Endothelial cell (in vitro differentiated cells): ENCODE measurements at places on chromosomes 7 and 10. TPM values are rescaled to one million over a fixed set of nuclear protein-coding genes. Genes with fewer than 3 reads are reported as not detected.

- DNase-seq: no peak
Measured at GRCh38 chr7:22460363-22460988, 39.5 kb downstream of the STEAP1B start.

Gene TFR2
- total RNA-seq: 1.0 TPM

Gene CLCN1
- total RNA-seq: not detected

DNA sequence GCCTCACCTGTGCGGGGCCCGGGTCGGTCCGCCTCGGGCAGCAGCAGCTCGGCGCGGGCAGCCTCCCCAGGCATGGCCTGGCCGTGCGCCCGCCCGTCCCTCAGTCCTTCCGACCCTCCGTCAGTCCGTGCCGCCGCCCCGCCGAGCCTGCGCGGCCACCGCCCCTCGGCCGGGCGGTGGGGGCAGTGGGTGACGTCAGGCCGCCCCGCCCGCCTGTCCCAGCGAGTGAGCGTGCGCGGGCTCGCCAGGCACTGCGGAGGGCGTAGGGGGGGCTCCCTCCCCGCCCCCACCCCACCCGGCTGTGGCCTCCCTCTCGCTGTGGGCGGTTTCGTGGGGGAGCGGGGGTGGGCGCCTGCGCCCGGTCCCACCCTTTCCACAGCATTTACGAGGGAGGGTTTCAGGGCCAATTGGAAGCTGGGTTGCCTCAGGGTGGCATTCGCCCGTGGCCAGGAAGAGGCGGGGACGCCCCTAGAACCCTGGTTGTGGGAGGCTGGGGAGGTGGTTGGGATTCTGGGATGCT is at the start of gene NACAD:
TSS of gene NACAD (minus strand) at position 149 of the 520 bp plus-strand sequence. CDS start at position 74, 75 bp downstream.
- DNase-seq: no peak

DNA sequence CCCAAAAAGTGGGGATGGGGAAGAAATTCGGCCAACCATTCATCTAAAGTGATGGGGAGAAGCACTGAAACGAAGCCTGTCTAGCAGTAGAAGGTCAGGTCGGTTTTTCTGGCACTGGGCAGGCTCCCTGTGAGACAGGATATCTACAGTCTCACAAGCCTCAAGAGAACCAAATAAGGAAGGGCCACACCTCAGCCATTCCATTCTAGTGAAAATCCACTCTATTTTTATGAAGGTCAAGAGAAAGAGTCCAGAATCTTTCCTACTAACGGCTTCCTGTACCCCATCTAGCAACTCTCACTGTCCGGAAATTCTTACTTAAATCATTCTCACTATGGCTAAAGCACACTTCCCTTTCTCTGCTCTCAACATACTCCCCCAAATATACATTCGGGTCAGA is 267.1 kb downstream of the PRPF18 start:
- no peak for DNase-seq

Gene SEC31B
- 13.2 TPM for total RNA-seq

DNA sequence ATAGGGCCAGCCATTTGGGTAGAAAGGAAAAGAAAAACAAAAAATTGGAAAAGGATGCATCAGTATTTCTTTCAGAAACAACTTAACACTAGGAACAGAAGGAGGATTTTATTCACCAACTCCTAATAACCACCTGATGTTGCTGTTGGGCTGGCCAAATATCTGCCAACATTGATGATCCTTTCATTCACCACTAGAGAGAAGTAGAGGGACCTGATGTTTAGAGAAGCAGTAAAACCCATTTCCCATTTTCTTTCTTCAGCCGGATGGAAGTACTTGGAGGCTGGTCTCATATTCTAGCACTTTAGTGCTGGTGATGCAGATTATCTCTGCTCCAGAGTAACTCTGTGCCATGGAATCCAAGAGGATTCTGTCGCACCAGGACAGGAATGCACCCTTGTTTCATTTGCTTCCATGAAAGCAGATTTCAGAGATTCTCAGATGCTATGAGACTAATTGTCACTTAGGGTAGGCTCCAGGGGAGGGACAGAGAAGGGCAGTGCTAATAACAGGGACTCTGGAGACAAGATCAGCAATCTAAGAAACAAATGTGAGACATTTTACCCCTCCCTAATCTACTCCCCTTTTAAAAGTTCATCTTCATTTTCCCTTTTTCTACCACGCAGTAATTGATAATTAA is 3.1 kb downstream of the KLLN start:
- no peak for DNase-seq

Gene MINDY4
- total RNA-seq: 4.7 TPM

DNA sequence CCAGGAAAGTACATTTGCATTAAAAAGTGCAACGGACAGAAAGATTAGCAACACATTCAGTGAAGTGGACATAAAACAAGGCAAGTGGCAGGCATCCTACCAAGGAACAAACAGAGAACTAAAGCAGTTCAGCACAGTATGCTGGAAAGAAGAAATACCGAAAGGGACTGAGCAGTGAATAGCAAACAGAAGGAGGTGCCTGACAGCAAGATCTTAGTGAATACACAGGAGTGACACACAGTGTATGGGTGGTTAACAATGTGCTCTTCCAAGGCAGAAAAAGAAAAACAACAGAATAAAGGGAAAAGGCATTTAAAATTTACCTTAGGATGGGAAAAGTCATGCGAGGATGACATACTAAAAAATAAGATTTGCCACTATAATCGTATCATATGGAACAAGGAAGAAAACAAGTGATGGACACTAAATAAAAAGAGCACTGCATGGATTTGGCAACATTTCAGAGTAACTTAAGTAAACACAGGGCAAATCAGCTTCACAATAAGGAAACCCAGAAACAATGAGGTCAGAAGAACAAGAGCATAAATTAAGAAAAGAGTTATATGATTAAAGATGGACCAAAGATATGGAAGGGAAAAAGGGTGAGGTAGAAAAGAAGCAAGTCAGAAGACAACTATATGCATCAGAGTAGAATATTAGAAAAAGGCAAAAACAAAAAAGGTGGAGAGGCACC is 29.5 kb downstream of the MEST start:
- no peak for DNase-seq

DNA sequence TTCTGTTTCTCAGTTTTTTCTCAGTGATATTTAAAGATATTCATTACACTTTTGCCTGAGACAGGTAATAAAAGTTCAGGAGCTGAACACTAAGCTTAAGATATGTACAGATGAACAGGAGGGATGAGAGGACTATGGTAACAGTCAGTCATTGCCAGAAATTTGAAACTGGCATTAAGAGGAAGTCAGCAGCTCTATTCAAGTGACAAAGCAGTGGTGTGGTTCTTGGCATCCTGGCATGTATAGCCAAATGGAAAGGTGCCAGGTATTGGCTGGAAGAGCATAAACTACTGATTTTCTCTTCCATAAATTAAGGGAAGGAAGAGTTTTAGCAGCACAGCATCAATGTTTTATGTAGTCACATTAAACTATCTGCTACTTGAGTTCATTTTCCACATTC is 22.7 kb downstream of the HOXA1 start:
- no peak for DNase-seq

DNA sequence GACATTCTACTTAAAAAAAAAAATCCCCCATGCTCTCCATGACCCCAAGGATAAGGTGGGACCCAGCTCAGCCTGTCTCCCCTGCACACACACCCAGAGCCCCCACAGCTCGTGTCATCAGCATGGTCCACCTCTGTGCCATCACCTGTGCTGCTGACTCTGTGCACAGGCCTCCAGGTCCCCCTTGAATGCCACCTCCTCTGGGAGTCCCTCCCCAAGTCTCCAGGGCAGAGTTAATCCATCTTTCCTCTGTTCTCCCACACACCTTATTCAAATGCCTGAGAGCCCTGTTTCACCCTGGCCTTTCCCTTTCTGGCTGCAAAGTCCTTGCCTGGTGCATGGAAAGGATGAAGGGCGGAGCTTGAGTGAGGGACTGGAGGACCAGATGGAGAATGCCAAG is 194.1 kb upstream of the LYZL2 start:
- no peak for DNase-seq

DNA sequence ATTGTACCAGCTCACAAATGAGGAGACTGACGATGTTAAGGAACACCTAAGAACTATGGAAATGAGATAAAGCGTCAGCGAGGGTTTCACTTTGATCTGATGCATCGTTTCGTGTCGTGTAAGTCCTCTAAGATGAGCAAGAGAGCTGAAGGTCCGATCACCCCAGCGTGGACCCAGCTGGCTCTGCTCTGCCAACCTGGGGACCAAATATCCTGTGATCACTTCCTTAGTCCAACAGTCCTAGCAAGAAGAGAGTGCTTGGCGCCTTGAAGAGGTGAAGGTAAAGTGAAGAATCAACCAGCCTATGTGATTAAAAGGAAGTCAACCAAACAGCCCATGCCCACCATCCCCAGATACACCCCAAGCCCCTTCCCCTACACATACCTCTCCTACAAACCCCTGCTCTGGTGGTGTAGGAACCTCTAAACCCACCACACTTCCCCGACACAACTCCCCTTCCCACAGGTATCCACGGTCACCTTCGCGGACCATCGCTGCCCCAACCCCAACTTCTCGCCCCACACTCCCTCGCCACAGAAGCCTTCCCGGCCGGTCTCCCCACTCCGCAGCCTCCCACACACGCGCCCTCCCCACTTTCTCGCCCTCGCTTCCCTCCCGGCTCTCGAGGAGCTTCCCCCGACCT is 722 bp downstream of the UPF2 start:
- DNase-seq: peak; percentile 17

DNA sequence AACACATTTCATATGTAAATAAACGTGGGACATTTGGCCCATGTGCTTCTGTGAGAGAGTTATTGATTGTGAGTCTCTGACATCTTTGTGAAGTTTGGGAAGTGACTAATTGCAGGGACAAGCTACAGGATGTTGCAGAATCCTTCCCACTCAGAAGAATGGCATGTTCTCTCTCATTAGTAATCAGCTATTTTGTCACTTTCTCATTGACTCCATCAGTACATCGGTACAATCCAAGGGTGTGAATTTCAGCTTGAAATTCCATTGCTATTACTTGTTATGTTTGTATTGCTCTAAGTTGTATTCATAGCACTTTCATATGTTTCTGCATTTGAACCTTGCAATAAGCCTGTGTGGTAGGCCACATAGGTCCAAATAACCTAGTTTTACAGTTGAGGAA is 100.0 kb upstream of the KCNMA1 start:
- DNase-seq: no peak

- no peak for DNase-seq
Measured at GRCh38 chr7:131630427-131630826, 74.0 kb upstream of the PODXL start.

Gene FXYD4
- total RNA-seq: not detected

- DNase-seq: no peak
Measured at GRCh38 chr7:148299350-148300276, 291.0 kb upstream of the C7orf33 start.

DNA sequence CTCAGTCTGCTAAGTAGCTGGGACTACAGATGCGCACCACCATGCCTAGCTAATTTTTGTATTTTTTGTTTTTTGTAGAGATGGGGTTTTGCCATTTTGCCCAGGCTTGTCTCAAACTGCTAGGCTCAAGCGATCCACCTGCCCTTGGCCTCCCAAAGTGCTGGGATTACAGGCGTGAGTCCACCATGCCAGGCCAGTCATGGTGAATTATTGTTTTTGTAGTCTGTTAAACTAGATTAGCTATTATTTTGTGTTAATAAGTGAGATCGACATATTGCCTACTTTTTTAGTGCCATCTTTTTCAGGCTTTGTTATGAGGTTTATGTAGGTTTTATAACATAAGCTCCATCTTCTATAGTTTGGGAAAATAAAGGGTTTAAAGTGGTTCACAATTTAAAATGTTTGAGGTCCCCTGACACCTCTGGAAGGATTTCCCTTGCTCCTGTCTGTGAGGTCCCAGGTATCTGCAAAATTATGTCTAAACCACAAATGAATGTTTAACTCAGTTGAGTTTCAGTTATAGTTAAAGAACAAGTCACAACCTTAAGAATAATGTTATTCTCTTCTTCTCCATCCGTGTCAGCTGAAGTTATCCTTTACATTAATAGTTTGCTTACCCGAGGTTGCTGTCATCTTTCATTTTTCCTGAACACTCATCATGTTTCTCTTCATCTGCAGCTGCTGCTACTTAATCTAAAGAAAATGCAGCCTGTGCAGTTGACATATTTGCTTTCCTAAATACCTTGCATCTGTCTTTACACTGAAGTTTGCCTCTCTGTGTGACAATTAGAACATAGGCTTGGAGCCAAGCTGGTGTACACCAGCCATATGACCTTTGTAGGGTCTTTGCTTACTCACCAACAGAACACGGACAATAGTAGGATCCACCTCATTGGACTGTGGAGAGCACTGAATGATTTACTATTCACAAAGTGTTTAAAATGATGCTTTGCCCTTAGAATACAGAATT is 8.9 kb upstream of the VSTM4 start:
- no peak for DNase-seq

DNA sequence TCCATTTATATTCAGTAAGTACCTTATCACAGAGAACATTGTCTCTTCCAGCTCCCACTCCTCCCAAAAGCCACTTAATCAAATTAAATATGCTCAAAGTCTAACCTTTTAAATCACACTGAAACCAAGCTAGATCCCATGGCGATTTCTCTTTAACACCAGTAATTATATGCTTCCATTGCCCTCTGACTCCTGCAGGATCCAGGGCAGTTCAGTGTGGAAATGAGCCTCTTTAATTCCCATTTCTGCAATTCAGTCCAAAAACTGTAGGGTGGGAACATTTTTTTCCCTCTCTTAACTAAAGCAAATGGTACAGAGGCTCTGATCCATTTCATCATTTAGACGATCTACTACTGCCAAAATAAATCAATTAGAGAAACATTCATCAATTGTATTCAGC is 872.3 kb upstream of the PHF14 start:
- no peak for DNase-seq

DNA sequence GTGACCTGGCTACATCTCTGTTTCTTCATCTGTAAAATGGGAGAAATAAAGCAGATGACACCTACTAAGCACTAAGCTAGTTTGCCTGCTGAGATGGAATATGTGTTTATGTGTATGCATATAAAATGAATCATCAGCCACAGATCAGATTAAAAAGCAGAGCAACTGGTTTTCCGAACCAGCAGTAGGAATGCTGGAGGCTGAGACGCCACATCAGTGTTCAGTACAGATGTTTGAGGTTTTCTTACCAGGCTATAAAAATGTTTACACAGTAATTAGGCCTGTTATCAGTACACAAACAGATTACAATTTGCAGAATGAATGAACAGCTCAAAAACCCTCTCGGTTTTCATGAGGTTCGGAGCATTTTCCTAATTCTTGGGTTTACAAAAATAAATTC is 85.8 kb downstream of the CALN1 start:
- no peak for DNase-seq

GRCh38 chr7:80472491-80473200 is 39.2 kb downstream of the GNAT3 start:
- DNase-seq: no peak

DNA sequence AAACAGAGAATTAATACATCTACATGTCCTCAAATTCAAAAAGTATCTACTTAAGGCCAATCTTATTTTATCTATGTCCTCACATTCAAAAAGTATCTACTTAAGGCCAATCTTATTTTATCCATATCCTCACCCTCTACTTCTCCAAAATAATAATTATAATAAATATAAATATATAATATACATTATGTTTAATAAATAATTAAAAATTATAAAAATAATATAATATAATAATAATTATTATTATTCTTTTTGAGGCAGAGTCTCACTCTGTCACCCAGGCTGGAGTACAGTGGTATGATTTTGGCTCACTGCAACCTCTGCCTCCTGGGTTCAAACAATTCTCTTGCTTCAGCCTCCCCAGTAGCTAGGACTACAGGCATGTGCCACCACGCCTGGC is 784.9 kb downstream of the DNAJB9 start:
- no peak for DNase-seq

GRCh38 chr7:155992538-155992937 is 180.3 kb upstream of the SHH start:
- no peak for DNase-seq
